Mesothelial cell of epicardium (in vitro differentiated cells): ENCODE measurements at places on chromosomes 5 and 9. TPM values are rescaled to one million over a fixed set of nuclear protein-coding genes. Genes with fewer than 3 reads are reported as not detected.

DNA sequence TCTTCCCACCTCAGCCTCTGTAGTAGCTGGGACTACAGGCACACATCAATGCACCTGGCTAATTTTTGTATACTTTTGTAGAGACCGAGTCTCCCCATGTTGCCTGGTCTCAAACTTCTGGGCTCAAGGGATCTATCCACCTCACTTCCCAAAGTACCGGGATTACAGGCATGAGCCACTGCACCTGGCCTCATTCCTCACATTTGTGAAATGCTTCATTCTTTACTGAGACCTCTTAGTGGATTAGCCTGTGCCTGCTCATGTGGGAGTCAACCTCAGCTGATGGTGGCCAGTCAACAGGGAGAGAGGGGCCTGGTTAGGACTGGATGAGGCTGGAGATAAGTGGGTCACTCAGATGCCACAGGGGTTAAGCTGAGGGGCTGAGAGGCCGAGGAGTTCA lies 37.3 kb upstream of the CLK4 start:
- H3K4me3 ChIP-seq, result no peak overlapping the region
- DNase-seq, result no peak
- peaks cover 7% of the 10 kb centered on the region for H3K4me1 ChIP-seq
- no peaks in the 10 kb centered on the region for H3K27me3 ChIP-seq
- no peak overlapping the region for H3K27ac ChIP-seq

GRCh38 chr5:77816686-77817085 lies 40.5 kb upstream of the TBCA start:
- H3K36me3 ChIP-seq, result no peaks in the 10 kb centered on the region
- H3K27me3 ChIP-seq, result no peaks in the 10 kb centered on the region
- no peak for DNase-seq

DNA sequence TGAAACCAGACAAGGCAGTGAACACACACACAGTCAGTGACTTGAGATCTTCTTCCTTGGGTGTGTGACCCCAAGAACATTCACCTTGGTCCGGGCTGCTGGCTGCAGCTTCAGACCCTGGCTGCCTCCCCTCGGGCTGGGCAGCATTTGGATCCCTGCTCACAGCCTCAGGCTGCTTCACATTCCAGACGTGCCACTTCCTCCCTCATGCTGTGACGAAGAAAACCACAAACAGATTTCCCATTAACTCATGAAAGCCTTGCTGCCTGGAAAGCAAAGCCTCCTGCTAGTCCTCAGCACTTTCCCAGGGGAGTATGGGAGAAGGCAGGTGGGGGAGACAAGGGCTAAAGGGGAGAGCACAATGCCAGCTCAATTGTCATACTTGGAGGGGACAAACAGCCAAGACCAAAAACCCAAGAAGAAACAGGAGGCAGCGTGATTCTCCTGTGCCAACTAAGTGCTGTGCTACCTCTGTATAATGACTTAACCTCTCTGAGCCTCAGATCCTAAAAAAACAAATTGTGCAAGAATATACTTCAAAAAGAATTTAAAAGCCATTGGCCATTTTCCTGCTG lies 594.6 kb upstream of the BRINP1 start:
- H3K27me3 ChIP-seq, result no peaks in the 10 kb centered on the region
- no peaks in the 10 kb centered on the region for H3K36me3 ChIP-seq
- H3K4me3 ChIP-seq, result no peak overlapping the region
- peak; percentile 68 for DNase-seq

GRCh38 chr5:44809956-44810420 lies 1.2 kb downstream of the MRPS30 start:
- H3K4me1 ChIP-seq, result peaks cover 25% of the 10 kb centered on the region
- peak overlapping the region; percentile 98 for H3K4me3 ChIP-seq
- H3K27me3 ChIP-seq, result no peaks in the 10 kb centered on the region
- no peak for DNase-seq
- H3K36me3 ChIP-seq, result peaks cover 12% of the 10 kb centered on the region

- H3K4me1 ChIP-seq, result peaks cover 14% of the 10 kb centered on the region
- no peak overlapping the region for H3K4me3 ChIP-seq
- no peak for DNase-seq
- peak overlapping the region; percentile 48 for H3K27ac ChIP-seq
- peaks cover 21% of the 10 kb centered on the region for H3K36me3 ChIP-seq
- no peaks in the 10 kb centered on the region for H3K27me3 ChIP-seq
Measured at GRCh38 chr5:78587081-78587774, 61.3 kb downstream of the LHFPL2 start.

SAXO1 gene
- 0.13 to 0.43 TPM (median 0.38 TPM) in 3 replicates for total RNA-seq

RECK gene
- total RNA-seq, result 14.3 to 15.1 TPM (median 14.8 TPM) in 3 replicates
